Hepatocyte (in vitro differentiated cells): ENCODE measurements at places on chromosomes 16 and 17.

DNA sequence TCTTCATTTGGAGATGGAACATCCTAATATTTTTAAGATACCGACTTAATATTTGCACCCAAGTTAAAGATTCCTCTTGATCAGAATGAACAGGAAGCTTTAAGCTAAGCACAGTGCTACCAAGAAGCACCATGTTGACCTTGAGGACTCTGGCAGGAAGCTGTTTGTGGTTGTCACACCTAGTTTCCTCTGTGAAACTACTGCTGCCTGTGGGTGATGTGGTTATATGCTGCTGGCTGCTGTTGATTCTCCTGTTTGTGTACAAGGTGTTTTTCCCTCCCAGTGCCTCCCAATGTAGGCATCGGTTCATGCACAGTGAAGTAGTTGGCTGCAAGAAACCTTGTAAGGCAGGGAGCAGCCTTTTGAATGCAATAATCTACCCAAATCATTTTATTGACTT is 23.4 kb downstream of the RBL2 start:
- no peak overlapping the region for H3K4me3 ChIP-seq
- no peaks in the 10 kb centered on the region for H3K36me3 ChIP-seq
- no peak overlapping the region for H3K27ac ChIP-seq
- no peaks in the 10 kb centered on the region for H3K27me3 ChIP-seq

DNA sequence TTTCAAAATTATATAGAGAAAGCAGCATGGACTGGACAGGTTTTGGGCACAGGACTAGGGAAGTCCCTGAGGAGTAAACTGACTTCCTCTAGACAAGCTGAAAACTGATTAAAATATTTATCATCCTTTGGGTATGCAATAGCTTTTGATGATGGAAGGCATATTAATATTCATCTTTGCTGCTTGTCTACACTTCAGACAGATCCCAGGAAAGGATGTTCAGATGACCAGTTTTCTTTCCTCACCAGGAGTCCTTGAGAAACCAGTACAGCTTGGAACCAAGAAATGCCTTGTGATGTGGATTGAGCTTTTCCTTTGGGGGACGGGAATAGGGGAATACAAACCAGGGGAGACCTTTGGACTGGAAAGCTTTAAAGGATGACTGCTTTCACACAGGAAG is 195.5 kb downstream of the FTO start:
- peak; percentile 13 for DNase-seq
- peaks cover 4% of the 10 kb centered on the region for H3K4me1 ChIP-seq
- no peaks in the 10 kb centered on the region for H3K36me3 ChIP-seq
- H3K27me3 ChIP-seq: no peaks in the 10 kb centered on the region

GRCh38 chr17:76528528-76529223 is 8.8 kb downstream of the CYGB start:
- H3K27ac ChIP-seq: peak overlapping the region; percentile 98
- no peak overlapping the region for H3K4me3 ChIP-seq
- no peaks in the 10 kb centered on the region for H3K27me3 ChIP-seq
- no peak for DNase-seq

DNA sequence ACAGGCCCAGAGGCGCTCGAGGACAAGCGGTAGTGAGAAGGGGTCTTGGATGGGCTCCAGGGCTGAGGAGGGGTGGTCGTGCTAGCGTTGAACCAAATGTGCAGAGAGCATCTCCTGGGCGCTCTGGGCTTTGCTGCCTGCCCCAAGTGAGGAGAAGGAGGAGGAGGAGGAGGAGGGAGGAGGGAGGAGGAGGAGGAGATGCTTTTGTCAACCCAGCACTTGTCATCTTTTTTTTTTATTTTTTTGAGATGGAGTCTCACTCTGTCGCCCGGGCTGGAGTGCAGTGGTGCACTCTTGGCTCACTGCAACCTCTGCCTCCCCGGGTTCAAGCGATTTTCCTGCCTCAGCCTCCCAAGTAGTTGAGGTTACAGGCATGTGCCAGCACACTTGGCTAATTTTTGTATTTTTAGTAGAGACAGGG is 59.8 kb downstream of the PGS1 start:
- H3K4me3 ChIP-seq: no peak overlapping the region
- no peaks in the 10 kb centered on the region for H3K4me1 ChIP-seq
- no peak for DNase-seq
- no peaks in the 10 kb centered on the region for H3K27me3 ChIP-seq
- H3K27ac ChIP-seq: no peak overlapping the region

DNA sequence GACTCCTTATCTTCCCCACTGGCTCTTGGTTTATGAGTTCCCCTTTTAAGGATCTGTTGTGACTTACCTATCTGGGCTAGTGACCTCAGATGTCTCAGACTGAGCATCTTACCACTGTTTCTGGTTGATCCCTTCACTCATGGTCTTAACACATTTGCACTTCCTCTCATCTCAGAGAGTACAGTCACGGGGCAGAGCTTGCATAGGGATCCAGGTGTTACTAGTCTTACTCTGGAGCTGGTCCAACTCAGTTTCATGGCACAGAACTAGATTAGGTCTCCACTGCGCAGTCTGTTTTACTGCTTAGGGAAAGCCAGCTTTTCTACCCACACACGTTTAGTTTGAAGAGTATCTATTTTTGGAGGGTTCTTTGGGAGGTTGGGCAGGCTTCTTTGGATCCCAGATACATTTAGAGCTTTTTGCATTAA is 10.2 kb downstream of the GABARAPL2 start:
- no peak for DNase-seq
- no peaks in the 10 kb centered on the region for H3K4me1 ChIP-seq

DNA sequence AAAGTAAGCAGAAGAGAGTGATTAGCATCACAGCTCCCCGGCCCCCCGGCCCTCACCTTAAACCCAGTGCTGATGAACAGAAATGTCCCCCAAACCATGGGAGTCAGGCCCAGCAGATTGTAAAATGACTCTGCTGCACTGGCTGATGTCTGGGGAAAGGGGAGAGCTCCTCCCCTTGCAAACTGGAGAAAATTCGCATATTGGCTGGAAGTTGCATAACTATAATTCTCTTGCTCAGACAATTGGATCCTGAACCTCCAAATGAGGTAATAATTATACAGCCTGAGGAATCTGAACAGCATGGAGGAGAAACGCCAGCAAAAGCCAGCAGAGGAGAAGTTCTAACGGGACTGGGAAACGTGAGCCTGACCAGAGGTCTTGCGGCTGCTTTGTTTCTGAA is 109.7 kb downstream of the C16orf95 start:
- no peaks in the 10 kb centered on the region for H3K4me1 ChIP-seq
- no peak overlapping the region for H3K27ac ChIP-seq
- H3K4me3 ChIP-seq: no peak overlapping the region
- no peak for DNase-seq
- H3K27me3 ChIP-seq: no peaks in the 10 kb centered on the region

- peak; percentile 84 for DNase-seq
- no peaks in the 10 kb centered on the region for H3K36me3 ChIP-seq
- no peak overlapping the region for H3K27ac ChIP-seq
- H3K27me3 ChIP-seq: no peaks in the 10 kb centered on the region
- H3K4me1 ChIP-seq: peaks cover 57% of the 10 kb centered on the region
Observed at GRCh38 chr17:43576563-43577229, 30.6 kb upstream of the ETV4 start.

- no peaks in the 10 kb centered on the region for H3K36me3 ChIP-seq
- no peak overlapping the region for H3K4me3 ChIP-seq
- H3K4me1 ChIP-seq: no peaks in the 10 kb centered on the region
- peak; percentile 29 for DNase-seq
- H3K27me3 ChIP-seq: no peaks in the 10 kb centered on the region
Observed at GRCh38 chr16:80968386-80969113, 38.1 kb downstream of the CMC2 start.

GRCh38 chr16:3259836-3260235 is 3.4 kb upstream of the MEFV start:
- no peaks in the 10 kb centered on the region for H3K36me3 ChIP-seq
- DNase-seq: no peak
- no peak overlapping the region for H3K27ac ChIP-seq
- H3K27me3 ChIP-seq: no peaks in the 10 kb centered on the region
- peaks cover 6% of the 10 kb centered on the region for H3K4me1 ChIP-seq

GRCh38 chr16:83187405-83187804 is 560.6 kb downstream of the CDH13 start:
- DNase-seq: peak; percentile 18
- no peaks in the 10 kb centered on the region for H3K36me3 ChIP-seq
- H3K27me3 ChIP-seq: no peaks in the 10 kb centered on the region
- H3K27ac ChIP-seq: no peak overlapping the region
- no peak overlapping the region for H3K4me3 ChIP-seq
- H3K4me1 ChIP-seq: no peaks in the 10 kb centered on the region

DNA sequence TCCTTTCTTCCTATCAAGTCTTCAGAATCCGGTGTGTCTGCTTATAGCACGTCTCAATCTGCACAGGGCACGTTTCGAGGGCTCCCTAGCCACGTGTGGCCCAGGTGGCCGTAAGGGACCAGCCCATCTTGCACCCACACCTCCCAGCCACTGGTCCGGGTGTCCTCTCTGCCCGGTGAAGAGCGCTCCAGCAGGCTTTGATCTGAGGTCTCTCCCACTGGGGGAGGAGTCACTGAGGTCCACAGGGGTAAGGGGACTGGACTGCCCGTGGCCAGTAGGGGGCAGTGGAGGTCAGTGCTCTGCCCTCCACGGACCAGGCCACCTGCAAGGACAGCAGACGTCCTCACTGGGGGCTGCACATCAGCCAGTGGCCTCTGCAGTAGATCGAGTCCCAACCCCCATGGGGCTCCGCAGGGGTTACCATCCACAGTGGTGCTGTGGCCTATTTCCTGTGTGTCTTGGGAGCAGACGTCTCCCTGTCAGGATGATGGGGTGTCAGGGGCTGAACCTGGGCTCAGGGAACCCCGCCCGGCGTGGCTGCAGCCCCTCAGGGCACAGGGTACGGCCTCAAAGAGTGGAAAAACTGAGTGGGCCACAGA is 204.1 kb upstream of the CIBAR2 start:
- no peak overlapping the region for H3K27ac ChIP-seq
- no peaks in the 10 kb centered on the region for H3K27me3 ChIP-seq
- no peak overlapping the region for H3K4me3 ChIP-seq
- DNase-seq: peak; percentile 89

GRCh38 chr17:66451188-66452149 is 149.1 kb downstream of the PRKCA start:
- peaks cover 15% of the 10 kb centered on the region for H3K4me1 ChIP-seq
- no peak overlapping the region for H3K27ac ChIP-seq
- no peaks in the 10 kb centered on the region for H3K36me3 ChIP-seq
- no peaks in the 10 kb centered on the region for H3K27me3 ChIP-seq

DNA sequence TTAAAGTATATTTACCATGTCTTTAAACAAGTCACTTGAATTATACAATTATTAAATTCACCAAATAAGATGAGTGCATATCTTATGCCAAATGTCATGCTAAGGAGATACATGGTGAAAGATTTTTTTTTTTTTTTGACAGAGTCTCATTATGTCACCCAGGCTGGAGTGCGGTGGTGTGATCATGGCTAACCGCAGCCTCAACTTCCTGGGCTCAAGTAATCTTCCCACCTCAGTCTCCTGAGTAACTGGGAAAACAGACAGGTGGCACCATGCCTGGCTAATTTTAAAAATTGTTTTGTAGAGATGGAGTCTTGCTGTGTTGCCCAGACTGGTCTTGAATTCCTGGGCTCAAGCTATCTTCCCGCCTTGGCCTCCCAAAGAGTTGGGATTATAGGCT is 149.0 kb upstream of the GOT2 start:
- H3K36me3 ChIP-seq: no peaks in the 10 kb centered on the region
- no peaks in the 10 kb centered on the region for H3K4me1 ChIP-seq
- H3K27ac ChIP-seq: no peak overlapping the region
- DNase-seq: no peak
- no peaks in the 10 kb centered on the region for H3K27me3 ChIP-seq

GRCh38 chr17:51997723-51998122 is 160.8 kb downstream of the CA10 start:
- H3K4me3 ChIP-seq: no peak overlapping the region
- H3K4me1 ChIP-seq: no peaks in the 10 kb centered on the region

GRCh38 chr16:74268372-74268782 is 28.2 kb upstream of the PSMD7 start:
- no peak for DNase-seq
- H3K4me1 ChIP-seq: no peaks in the 10 kb centered on the region
- H3K4me3 ChIP-seq: no peak overlapping the region
- no peaks in the 10 kb centered on the region for H3K36me3 ChIP-seq
- no peaks in the 10 kb centered on the region for H3K27me3 ChIP-seq
- H3K27ac ChIP-seq: no peak overlapping the region

DNA sequence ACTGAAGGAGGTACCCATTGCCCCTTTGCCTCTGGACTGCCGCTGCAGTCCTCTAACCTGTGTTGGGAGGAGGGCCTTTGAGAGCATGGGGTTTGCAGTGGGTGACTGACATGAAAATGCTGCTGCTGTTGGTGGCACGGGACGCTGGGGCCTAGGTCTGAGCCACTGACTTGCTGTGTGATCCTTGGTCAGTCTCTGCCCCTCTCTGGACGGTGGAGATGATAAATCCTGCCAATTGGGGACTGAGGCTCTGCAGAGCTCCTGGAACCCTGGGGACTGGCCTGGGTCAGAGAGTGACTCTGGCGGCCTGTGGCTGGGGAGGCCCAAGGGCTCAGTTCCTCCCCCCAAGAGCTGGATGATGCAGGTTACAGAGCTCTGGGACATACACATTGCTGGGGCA is 6.1 kb upstream of the PYDC1 start:
- H3K27ac ChIP-seq: no peak overlapping the region
- no peak overlapping the region for H3K4me3 ChIP-seq
- peaks cover 16% of the 10 kb centered on the region for H3K27me3 ChIP-seq
- H3K4me1 ChIP-seq: no peaks in the 10 kb centered on the region
- H3K36me3 ChIP-seq: no peaks in the 10 kb centered on the region

DNA sequence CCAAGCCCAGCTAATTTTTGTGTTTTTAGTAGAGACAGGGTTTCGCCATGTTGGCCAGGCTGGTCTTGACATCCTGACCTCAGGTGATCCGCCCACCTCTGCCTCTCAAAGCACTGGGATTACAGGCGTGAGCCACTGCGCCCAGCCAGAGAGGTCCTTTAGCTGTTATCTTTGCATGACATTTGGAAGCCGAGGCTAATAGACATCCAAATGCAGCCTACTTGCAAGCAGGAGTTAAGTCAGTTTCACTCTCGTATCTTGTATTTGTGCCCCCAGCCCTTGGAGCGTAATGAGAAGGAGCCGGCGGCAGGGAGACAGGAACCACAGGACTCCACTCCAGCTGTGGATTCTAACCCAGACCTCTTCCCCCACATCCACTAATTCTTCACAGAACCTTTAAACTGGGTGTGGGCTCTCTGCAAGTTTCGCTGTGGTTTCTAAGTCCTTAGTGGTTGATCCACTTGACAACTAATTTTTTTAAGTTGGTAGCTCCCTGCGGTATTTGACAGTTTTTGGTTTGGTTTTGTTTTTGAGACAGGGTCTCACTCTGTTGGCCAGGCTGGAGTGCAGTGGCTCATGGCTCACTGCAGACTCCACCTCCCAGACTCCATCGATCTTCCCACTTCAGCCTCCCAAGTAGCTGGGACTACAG is 3.1 kb upstream of the CYTH1 start:
- H3K4me3 ChIP-seq: no peak overlapping the region
- H3K27me3 ChIP-seq: no peaks in the 10 kb centered on the region
- no peak overlapping the region for H3K27ac ChIP-seq
- DNase-seq: no peak
- no peaks in the 10 kb centered on the region for H3K36me3 ChIP-seq

DNA sequence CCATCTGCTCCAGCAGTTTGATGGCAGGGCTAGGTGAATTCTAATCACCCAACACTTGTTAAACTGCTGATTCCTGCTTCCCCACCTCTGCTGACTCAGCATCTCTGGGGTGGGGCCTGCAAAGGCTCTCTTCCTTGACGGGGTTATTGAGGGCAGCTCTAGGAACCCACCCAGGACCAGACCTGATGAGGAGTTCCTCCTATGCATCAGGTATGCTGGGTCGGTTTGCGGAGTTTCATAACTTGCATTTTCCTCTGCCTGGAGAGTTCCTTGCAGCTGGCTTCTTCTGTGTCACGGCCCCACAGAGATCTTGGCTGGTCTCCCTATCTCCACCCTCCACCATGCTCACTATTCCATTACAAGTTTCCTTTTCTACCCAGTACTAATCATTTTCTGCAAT is 93.4 kb upstream of the CCL2 start:
- no peak for DNase-seq
- H3K27ac ChIP-seq: no peak overlapping the region
- peaks cover 57% of the 10 kb centered on the region for H3K27me3 ChIP-seq
- H3K36me3 ChIP-seq: no peaks in the 10 kb centered on the region
- no peak overlapping the region for H3K4me3 ChIP-seq
